ENCODE measurements at places on chromosomes 1 and 21.
A peak's percentile ranks its signal among the peaks of the same experiment; 100 is the strongest.

GRCh38 chr1:245656189-245656717, 501.5 kb downstream of the KIF26B start:
- no peak for DNase-seq

GRCh38 chr1:223363057-223363855, 720 bp downstream of the SUSD4 start:
- no peak for DNase-seq

GRCh38 chr1:161229896-161230295, 4.0 kb downstream of the TOMM40L start:
- DNase-seq = no peak

DNA sequence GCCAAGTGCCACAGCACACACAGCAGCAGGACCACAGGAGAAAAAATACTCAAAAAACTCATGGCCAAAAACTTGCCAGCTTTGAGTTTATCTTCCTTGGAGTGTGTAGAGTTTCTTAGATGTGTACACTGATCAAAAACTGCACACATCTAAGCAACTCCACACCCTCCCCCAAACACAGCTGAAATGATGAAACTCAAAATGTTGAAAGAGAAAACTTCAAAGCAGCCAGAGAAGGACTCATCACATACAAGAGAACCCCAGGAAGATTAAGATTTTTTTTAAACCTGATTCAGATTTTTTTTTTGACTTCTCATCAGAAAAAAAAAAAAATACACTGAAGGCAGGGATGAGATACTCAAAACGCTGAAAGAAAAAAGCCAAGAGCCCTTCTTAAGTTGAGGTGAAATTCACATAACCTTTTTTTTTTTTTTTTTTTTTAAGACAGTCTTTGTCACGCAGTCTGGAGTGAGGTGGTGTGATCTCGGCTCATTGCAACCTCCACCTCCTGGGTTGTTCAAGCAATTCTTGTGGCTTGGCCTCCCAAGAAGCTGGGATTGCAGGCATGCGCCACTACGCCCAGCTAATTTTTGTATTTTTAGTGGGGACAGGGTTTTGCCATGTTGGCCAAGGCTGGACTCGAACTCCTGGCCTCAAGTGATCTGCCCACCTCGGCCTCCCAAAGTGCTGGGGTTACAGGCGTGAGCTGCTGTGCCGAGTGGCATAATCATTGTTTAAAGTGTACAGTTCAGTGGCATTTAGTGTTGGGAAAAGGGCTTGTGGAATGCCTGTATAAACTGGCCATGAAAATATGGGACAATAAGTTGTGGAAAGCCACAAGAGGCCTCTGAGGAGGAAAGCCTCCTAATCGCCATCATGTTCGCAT, 20.9 kb upstream of the PDXK start:
- DNase-seq = no peak

GRCh38 chr1:186793582-186793927, 35.2 kb upstream of the PLA2G4A start:
- no peak for DNase-seq

DNA sequence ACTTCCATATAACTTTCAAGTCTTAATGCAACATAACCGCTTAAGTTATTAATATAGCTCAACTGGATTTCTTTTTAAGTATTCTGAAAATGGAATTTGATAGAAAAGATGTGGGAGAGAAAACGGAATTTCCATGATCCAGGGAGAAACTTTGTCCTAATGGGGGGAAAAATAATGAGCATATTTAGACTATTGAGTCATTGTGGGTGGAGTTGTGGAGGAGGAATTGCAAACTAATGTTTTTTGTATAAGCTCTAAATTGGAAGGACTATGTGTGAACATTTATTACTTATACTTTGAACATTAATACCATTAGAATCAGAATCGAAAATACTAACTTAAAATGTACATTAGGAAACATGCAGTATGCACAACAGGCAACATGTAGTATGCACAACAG, 159.9 kb upstream of the NEGR1 start:
- no peak for DNase-seq

GRCh38 chr1:168236836-168237611, 11.2 kb downstream of the SFT2D2 start:
- no peak for DNase-seq

GRCh38 chr1:14572861-14573260, 25.6 kb upstream of the KAZN start:
- no peak for DNase-seq

DNA sequence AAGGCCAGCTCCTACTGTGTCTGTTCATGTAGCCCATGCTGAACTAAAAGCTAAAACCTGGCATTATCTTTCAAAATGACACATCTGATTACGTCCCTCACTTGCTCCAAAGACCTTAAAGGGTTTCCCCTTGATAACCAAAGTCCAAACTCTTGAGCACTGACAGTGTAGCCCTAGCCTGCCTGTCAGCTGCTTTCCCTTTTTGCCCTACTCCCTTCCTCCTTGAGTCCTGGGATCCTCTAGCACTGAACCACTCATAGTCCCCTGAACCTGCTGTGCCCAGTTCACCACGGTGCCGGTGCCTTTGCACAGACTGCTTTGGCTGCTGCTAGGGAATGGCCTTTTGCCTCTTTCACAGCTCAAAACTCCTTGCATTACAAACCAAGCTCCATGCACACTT, 67.5 kb downstream of the PLXNA2 start:
- no peak for DNase-seq

DNA sequence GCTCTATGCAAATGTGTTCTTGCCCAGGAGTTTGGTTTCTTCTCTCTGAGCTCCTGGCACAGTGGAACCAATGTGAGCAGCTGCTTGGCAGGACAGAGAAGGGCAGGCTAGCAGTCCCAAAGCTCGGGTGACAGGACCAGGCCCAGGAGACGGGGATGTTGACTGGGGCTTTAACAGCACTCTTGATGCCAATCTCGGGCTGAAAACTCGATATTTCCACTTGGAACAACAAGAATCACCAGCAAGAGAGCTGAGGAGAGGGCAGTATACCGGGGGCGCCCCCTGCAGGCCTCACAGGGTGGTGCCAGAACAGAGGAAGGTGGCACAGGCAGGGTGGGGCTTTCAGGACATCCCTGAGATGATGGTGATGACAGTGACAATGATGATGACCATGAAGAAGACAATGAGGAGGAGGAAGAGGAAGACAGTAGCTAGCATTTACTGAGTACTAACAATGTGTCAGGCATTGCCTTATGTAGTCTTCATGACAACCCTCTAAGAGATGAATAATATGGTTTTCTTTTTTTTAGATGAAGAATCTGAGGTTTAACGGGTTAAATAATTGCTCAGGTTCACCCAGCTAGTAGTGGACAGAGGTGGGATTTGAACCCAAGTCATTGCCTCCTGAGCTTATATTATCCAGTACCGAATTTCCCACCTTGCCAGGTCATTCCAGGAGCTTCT, 2.7 kb upstream of the KCNJ9 start:
- DNase-seq = peak; percentile 25

- DNase-seq = no peak
Observed at GRCh38 chr21:23955135-23955843, 1652.0 kb downstream of the MRPL39 start.

DNA sequence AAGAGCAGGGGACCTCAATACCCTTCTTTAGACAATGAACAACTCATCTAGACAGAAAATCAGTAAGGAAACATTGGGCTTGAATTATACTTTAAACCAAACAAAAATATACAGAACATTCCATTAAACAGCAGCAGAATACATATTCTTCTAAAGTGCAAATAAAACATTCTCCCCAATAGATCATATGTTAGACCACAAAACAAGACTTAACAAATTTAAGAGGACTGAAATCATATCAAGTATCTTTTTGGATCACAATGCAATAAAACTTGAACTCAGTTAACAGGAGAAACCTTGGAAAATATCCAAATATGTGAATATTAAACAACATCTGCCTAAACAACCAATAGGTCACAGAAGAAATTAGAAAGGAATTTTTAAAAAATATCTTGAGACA, 47.7 kb upstream of the HP1BP3 start:
- no peak for DNase-seq

GRCh38 chr1:24093732-24094131, 18.2 kb downstream of the MYOM3 start:
- no peak for DNase-seq

GRCh38 chr1:171595324-171595723, 26.7 kb upstream of the MYOCOS start:
- no peak for DNase-seq

DNA sequence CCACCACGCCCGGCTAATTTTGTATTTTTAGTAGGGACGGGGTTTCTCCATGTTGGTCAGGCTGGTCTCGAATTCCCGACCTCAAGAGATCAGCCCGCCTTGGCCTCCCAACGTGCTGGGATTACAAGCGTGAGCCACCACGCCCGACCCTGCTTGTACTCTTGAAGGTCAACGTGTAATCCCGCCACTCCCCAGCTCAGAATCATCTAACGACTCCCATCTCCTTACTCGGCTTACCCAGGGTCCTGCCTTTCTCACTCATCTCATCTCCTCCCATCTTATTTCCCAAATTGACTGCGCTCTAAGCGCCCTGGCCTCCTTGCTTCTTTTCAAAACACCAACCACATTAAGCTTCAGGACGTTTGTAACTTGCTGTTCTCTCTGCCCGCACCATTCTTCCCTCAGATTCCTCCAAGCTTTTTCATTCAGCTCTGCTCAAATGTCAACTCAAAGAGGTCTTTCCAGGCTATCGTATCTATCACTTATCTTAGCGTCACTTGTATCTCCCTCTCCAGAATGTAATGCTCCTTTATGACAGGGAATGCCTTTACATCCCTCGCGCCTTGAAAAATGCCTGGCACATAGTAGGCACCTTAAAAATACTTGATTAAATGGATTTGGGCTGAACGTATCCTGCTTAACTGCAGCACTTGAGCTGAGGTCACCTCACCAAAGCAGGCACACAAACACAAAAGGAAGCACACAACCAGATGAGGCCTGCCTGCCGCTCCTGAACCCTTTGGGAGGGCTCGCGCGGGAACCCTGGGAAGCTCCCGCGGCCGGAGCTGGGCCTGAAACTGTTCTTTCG, 1.4 kb upstream of the USP1 start:
- no peak for DNase-seq

GRCh38 chr1:27341525-27342252, at the start of gene SYTL1:
TSS of gene SYTL1 (plus strand) at chr1:27342022. CDS start at chr1:27345335, 3,313 bp downstream.
- peak; percentile 76 for DNase-seq

Measured in Caki2 (cell line).